OCI-M1 (cell line): ENCODE measurements at places on chromosomes 7 and 10.

DNA sequence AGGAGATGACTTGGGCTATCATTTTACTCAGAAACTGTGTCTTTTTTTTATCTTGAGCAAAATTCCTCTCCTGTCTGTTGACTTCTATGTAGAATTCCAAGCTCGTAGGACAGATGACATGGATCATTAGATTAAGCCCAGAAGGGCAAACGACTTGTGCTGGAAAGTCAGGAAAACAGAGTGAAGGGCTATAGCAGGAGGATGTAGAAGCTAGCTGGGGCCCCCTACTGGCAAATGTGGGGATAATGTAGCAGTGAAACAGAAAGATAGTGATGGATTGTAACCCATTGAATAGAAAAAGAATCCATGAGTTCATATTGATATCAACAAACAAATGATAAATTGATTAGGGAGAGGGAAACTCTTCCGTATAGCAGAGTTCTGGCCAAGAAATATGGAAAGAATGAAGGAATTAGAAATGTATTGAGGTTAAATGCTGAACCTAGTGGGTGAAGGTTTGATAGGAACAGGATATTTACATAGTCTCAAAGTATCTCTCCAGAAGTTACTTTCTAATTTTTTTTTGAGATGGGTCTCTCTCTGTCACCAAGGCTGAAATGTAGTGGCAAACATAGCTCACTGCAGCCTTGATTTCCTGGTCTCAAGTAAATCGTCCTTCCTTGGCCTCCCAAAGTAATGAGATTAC is 103.6 kb downstream of the LYZL1 start:
- DNase-seq: peak; percentile 66

DNA sequence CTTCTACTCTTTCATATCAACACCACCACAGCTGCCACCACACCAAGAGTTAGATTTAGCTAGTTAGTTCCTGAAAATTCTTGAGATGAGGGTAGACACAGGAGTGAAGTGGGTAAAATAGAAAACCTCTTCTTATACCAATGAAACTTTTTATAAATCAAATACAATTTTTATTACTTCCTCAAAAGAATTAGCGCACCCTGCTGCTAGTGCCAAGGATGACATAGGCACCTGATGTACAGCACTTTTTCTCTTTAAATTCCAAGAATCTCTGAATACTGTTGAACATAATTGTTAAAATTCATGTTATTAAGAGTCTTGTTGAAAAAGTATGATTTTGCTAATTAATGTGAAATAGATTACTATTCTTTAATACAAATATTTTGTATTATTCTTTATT is 11.4 kb downstream of the ZWINT start:
- peak; percentile 63 for DNase-seq

DNA sequence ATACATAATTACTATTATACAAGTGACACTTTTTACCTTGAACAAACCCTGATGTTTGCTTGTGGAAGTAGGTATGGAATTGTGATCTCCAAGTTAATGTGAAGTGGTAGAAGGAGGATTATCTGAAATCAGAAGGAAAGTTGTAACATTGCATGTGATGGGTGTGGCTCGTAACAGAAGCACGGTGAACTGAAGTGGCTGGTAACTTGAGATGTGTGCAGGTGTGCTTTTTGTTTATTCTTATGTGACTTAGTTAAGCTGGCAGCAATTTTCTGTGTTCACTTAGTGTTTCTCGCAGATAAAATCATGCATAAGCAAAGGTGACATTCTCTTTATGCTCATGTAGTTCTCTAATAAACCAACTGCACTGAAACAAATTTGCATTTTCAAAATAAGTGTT is 82.3 kb downstream of the ZEB1 start:
- no peak for DNase-seq

- DNase-seq: no peak
Measured at GRCh38 chr10:124378881-124379471, 39.7 kb downstream of the OAT start.

DNA sequence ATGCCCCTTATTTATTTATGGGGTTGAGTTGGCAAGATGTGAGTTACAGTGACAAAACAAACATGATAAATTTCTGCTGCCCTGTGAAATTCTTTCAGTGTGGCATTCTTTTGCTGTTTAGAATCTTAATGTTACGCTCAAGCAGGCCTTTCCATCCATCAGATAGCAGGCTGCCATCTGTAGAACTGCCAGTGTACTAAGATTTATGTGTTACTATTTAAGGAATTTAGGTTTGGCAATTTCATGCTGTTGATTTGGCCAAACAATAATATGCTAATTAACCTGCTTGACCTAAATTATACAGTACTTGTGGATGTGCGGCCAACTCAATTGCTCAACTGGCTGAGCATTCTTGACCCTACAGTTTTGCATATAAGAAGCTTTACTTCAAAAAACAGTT is 477.7 kb upstream of the TPK1 start:
- no peak for DNase-seq

- no peak for DNase-seq
Measured at GRCh38 chr10:69803809-69804208, 2.1 kb downstream of the COL13A1 start.

DNA sequence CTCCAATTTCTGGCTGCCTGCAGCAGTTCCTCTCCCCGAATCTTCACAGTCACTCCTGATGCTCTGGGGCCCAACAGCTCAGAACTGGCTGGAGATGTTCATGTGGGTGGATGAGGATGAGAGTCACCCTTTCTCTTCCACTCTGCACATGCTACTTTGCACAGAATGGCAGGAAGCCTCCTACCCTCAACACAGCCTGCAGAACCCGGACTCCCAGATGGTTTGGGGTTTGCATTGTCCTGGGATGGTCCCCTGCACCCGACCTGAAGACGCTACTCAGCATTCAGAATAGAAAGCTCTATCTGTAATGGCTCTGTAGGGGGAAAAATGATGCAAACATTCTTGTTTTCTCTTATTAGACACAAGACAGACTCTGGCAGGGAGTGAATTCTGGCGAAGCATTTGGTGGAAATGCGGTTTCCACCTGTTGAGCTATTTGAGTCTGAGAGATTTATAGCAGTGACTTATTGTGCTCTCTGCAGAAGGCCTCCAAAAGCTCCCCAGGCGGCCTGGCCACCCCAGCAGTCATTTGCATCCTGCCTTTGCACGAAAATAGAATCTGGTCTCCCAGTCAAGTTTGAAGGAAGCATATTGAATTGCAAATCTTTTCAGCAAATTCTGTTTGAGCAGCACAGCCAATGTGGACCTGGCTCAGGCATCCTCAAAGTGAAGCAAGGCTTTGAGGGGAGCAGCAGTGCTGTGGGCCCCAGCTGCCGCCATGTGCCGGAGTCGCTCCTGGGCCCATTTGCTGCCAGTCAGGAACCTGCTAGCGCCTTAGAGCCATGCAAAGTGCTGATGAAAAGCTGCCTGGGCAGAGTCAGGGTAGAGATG is 309.3 kb downstream of the TCERG1L start:
- DNase-seq: no peak

DNA sequence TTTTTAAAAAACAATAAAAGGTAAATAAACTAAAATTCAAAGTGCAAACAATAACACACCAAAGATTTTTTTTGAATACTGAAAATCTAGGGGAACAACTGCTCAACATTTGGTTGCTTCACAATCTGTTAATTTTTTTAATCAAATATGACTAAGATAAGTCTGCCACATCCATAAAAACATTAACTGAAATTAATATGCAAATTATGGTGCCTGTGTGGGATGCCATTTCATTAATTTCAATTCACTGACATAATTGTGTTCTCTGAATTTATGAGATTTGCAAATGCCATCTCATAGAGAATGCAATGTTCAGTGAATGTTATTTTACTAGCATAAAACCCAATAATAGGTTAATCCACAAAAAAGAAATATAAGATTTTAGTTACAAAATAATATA is 233.8 kb downstream of the LRRN3 start:
- no peak for DNase-seq

GRCh38 chr7:51187941-51188340 is 128.7 kb downstream of the COBL start:
- peak; percentile 3 for DNase-seq

DNA sequence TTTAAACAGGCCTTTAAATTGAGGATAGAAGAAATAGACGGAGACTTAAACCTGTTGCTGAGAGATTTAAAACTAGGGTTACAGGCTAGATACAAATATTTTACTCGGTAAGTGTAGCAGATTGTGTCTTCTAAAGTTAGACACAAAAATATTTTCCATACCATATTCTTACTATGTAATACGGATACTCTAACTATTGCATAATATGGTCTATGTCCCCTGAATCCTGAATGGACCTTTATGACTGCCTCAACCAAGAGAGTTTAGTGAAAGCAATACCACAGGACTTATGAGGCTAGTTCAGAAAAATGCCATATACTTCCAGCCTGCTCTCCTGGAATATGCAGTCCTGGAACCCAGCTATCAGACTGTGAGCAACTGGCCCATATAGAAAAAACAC is 13.4 kb upstream of the TES start:
- DNase-seq: no peak

GRCh38 chr10:124732931-124733570 is 11.1 kb downstream of the FAM53B start:
- DNase-seq: no peak

DNA sequence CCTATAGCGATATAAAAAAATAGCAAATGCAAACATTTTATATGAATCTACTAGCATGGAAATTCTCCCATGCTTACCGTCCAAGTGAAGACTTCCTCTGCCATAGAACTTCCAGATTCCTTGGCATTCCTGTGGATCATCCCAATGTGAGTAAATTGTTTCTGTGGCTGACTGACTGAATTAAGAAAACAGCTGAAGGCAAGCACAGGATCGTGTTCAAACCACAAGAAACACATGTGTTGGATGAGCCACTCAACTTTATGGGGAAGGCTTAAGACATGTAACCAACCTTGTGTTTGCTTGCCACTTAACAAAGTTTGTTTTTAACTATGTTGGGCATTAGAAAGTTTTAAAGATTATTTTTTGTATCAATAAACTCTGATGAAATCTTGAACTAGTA is 2.6 kb upstream of the MYPN start:
- peak; percentile 13 for DNase-seq

- DNase-seq: peak; percentile 92
Measured at GRCh38 chr10:11165591-11166543, 148.2 kb downstream of the CELF2 start.

DNA sequence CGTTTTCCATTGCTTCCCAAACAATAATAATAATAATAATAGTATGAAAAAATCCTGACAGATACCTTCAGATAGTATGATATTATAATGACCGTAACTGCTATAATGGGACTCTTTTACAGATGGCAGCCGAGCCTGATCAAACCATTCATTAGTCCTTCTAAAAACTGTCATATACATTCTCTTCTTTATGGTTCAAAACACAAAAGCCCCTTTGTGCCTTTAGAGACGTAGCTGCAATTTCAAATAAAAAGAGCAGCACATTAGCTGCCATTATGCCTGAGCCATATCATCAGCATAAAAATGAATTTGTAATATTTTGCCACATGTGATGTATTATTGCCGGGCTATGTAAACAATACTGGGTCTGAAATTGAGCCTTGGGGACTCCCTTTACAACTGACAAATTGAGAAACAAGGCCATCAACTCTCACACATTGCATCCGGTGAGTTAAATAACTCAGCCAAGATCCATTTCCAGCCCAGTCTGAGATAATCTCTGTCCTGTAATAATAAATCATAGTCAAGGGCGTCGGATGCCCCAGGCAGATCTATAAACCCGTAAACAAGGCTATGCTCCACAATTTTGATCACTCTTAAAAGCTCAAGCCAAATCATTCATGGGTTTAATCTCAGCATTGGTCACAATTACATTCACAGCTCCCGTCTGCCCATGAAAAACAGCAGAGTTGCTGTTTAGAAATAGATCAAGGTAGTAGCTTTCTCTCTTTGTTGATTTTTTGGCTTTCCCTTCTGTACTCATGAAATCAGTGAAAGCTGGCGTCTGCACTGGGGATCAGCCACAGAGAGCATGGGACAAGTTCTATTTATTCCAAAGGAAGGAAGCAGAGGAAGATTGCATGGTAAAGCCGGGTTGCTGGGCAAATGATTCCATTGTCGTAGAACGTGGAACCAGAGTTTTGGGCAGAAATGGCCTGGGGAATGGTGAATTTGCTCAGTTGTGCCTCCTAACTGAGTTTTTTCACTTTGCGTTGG is 150.1 kb upstream of the BMPER start:
- DNase-seq: no peak

- no peak for DNase-seq
Measured at GRCh38 chr7:35370687-35371086, 116.8 kb upstream of the TBX20 start.

DNA sequence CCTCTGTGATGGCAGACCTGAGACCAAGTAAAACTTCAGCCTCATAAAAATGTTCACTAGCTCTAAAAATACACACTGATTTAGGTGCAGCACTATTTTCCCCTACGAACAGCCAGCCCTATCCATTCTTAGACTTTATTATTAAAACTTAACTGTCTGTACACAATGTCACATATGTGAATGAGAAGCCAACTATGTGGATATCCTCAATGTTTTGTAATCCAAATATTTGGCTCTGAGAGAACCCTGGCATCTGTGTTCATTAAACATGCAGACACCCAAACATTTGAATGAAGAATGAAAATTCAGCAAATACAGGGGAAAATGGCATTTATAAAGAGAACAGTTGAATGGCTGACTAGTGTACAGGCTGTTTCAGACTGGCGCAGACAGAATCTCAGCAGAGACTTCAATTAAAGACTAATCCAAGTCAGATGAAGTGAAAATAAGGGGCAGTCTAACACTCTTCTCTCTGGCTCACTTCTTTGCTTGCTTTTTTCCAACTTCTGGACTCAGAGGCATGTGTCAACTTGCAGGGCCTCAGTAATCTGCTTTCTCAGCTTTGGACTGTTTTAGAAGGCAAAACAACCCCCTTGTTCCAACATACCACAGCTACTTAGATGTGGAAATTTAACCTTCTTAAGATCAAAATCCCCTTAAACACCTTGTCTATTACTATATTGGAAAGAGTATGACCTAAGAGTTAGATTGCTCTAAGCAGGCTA is 47.4 kb upstream of the FAM180A start:
- no peak for DNase-seq

DNA sequence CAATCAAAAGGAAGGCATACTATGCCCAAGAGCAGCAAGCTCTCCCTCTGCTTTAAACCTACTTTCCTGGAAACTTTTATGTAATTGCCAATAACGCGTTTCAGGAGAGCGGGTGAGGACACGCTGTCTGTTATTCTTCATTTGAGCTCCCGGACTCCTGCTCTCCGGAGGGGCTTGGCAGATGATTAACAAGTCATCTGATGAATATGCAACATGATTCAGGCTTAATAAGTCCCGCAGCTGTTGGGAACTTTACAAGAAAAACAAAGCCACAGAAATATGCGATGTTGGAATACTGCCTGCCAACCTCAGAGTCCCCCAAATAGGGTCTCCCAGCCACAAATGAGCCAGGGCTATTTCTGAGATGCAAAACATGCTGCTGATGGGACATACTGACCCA is 348.0 kb downstream of the GPAM start:
- no peak for DNase-seq

DNA sequence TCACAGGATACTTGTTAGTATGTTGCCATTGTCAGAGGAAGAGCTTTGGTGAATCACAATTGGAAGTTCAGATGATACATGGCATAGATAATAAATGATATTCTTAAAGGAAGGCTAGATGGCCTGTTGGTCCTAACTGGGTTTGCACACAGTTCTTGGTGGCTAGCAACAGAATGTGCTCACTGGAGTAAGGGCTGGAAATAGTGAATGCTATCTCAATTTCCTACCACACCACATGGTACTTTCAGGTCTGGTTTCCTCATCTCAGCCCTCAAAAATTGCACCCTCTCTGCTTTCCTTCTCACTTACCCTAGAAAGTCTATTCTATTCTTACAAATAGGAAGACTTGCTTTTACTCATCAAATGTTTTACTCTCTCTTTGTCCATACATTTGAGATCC is 622.5 kb downstream of the ANKRD7 start:
- no peak for DNase-seq
